ENCODE measurements at places on chromosomes 6 and 20. TPM values are rescaled to one million over a fixed set of nuclear protein-coding genes. Genes with fewer than 3 reads are reported as not detected.

DNA sequence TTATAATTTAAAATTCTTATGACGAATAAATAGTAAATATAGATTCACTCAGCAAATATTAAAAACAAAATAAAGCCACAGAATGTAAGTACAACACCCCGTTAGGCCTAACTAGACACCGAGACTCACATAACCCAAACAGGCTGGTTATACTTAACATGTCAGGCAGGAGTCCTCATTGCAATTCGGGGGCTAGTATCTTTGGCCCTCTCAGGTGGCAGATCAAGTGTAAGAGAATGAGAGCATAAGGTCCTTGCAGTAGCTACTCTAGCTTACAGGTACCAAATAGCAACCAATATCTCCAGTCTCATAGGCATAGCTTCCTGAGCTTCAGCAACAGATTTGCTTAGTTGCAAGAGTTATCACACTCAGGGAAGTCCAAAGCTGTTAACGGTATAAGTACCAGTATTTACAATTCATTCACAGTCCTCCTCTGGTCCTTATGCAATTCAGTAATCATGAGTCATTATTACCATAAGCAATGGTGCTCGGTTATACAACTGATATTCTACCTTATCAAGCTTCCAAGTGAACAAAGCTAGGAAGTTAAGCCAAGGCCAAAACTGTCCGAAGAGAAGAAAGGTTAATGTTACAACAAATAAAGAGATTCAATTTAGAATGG, 20.1 kb downstream of the REV3L start:
- peak overlapping the region; percentile 47 for H3K27ac ChIP-seq
- no peak for DNase-seq
- no peak overlapping the region for H3K4me3 ChIP-seq
- H3K4me1 ChIP-seq = peaks cover 26% of the 10 kb centered on the region

GRCh38 chr6:42250274-42250931, 32.7 kb upstream of the MRPS10 start:
- H3K36me3 ChIP-seq = peaks cover 77% of the 10 kb centered on the region
- no peak overlapping the region for H3K4me3 ChIP-seq
- H3K27ac ChIP-seq = no peak overlapping the region
- H3K4me1 ChIP-seq = peaks cover 8% of the 10 kb centered on the region
- no peak for DNase-seq

DNA sequence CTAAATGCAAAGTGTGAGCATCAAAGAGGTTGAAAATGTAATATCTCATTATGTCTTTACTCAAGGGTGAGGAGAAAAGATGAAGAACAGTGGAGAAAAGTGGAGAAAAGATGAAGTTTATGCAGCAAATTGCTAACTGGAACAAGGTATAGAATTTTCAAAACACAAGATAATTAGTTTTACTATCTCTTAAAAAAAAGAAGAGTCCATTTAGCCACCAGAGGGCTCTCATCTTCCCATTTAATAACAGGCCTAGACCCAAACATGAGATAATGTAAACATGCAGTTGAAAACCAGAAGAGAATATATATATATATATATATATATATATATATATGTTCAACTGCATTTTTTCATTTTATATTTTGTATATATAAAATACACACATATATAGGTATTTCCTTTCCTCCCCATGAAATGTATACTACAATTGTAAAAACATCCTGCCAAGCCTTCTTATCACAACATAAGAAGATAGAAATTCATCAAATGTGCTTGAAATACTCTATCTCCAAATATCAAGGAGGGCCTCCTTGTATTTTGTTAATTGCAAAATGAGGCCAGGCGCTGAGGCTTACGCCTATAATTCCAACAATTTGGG, 78.4 kb downstream of the ADTRP start:
- H3K27ac ChIP-seq = no peak overlapping the region
- peaks cover 3% of the 10 kb centered on the region for H3K4me1 ChIP-seq
- no peak overlapping the region for H3K4me3 ChIP-seq
- no peak for DNase-seq

DNA sequence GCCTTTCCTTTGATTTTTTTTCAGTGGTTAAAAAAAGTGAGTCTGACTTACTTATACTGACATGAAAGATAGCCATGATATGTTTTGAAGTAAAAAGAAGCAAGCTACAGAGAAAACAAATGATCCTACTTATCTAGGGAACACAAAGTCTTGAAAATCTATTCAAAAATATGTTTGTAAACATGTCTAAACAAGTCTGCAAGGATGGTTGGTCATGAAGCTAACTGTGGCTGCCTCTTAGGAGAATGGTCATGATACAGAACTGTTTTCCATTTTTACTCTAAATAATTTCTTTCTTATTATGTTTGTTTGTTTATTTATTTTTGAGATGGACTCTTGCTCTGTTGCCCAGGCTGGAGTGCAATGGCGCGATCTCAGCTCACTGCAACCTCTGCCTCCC, 21.5 kb downstream of the FERMT1 start:
- no peak overlapping the region for H3K4me3 ChIP-seq
- no peak overlapping the region for H3K27ac ChIP-seq
- DNase-seq = no peak
- no peaks in the 10 kb centered on the region for H3K27me3 ChIP-seq
- H3K36me3 ChIP-seq = no peaks in the 10 kb centered on the region

The NKAIN4 gene
- polyA plus RNA-seq = not detected

The PSMG4 gene
- polyA plus RNA-seq = 41.6 TPM

The SLX4IP gene
- polyA plus RNA-seq = 2.8 TPM
